ENCODE measurements at places on chromosomes 1 and 21.

DNA sequence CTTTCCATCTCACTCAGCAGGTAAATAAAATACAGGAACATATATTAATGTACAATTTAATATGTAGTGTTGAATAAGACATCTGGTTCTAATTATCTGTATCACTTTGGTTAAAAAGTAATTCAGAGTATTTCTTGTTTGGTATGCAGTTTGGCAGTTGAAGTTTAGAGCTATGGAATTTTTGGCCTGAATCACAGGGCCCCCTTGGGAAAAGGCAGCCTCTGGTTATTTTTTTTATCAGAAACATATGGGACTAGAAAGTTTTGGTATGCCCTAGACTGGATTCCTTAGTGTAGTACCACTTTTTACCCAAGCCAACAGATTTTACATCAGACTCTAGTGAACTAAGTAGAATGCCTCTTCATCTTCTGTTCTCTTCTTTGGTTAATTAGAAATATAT, 26.4 kb downstream of the CNST start:
- DNase-seq: peak; percentile 97
- H3K27ac ChIP-seq: no peak overlapping the region
- no peaks in the 10 kb centered on the region for H3K27me3 ChIP-seq
- peaks cover 5% of the 10 kb centered on the region for H3K36me3 ChIP-seq
- H3K4me1 ChIP-seq: no peaks in the 10 kb centered on the region

GRCh38 chr1:211345719-211346118, 19.1 kb downstream of the TRAF5 start:
- H3K4me1 ChIP-seq: no peaks in the 10 kb centered on the region
- no peaks in the 10 kb centered on the region for H3K27me3 ChIP-seq
- no peak overlapping the region for H3K4me3 ChIP-seq
- no peaks in the 10 kb centered on the region for H3K36me3 ChIP-seq
- DNase-seq: no peak
- no peak overlapping the region for H3K27ac ChIP-seq

GRCh38 chr1:77847621-77848080, 40.8 kb upstream of the NEXN start:
- H3K27me3 ChIP-seq: no peaks in the 10 kb centered on the region
- no peak for DNase-seq
- no peak overlapping the region for H3K4me3 ChIP-seq
- H3K27ac ChIP-seq: no peak overlapping the region

DNA sequence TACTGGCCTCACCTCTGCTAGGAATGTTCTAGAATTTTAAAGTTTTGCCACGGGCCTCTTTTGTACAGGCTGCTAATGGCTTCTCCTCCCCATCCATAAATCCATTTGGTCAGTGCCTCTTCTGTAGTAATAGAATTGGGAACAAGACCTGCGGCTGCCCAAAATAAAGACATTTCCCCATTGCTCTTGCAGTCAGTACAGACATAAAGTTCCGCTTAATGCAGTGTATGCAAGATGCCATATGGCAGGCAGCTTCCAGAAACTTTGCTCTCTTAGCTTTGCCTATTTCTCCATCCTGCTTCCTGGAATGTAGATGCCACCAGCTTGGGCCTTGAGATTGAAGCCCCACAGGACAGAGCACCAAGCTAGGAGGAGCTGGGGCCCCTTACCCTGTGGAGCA, 3.7 kb upstream of the SLC2A5 start:
- DNase-seq: no peak
- H3K27me3 ChIP-seq: no peaks in the 10 kb centered on the region
- no peaks in the 10 kb centered on the region for H3K36me3 ChIP-seq

- peaks cover 86% of the 10 kb centered on the region for H3K27me3 ChIP-seq
- no peak overlapping the region for H3K27ac ChIP-seq
- peak; percentile 49 for DNase-seq
- H3K4me1 ChIP-seq: no peaks in the 10 kb centered on the region
- H3K36me3 ChIP-seq: no peaks in the 10 kb centered on the region
- H3K4me3 ChIP-seq: no peak overlapping the region
Observed at GRCh38 chr1:181490740-181491712, 7.7 kb downstream of the CACNA1E start.
